GM10248 (cell line): ENCODE measurements at places on chromosomes 5 and 9.

- DNase-seq: no peak
Measured at GRCh38 chr5:124919076-124919475, 172.6 kb upstream of the ZNF608 start.

DNA sequence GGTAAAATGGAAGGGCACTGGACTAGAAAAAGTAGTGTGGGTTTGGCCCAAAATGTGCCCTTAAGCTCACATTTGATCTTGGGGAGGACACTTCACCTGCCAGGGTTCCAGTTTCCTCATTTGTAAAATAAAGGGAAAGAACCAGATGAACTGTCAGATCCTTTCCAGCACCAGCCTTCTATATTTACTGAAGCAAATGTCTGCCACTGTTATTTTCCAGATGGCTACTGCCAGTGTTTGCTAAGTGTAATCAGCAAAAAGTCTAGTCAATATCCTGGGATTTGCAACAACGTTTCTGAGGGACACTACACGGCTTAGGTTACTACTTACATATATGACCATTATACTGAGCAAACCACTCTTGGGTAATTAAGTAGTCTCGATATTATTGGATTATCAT lies 340.3 kb downstream of the KCNN2 start:
- no peak for DNase-seq

- DNase-seq: no peak
Measured at GRCh38 chr9:103900466-103900865, 193.6 kb upstream of the SMC2 start.

- no peak for DNase-seq
Measured at GRCh38 chr5:153498516-153498915, 8.0 kb downstream of the GRIA1 start.

DNA sequence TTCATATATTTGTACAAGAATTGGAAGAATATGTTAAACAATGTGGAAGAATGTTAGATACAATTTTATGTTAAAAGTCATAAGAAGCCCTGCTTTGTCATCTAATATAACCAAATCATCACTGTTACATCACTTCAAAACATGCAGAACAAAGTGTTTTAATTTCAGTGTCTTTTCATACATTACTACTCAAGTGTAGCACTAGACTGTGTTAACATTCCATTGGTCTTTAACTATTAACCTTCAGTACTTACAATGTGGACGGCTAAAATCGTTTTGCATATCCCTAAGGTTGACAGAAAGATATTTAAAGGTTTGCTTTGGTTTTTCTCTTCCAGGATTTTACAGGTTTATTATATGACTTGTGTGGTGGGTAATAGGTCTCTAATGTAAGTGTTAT lies 50.9 kb downstream of the VCAN start:
- DNase-seq: no peak

- no peak for DNase-seq
Measured at GRCh38 chr5:150661821-150662596, 958 bp downstream of the MYOZ3 start.

DNA sequence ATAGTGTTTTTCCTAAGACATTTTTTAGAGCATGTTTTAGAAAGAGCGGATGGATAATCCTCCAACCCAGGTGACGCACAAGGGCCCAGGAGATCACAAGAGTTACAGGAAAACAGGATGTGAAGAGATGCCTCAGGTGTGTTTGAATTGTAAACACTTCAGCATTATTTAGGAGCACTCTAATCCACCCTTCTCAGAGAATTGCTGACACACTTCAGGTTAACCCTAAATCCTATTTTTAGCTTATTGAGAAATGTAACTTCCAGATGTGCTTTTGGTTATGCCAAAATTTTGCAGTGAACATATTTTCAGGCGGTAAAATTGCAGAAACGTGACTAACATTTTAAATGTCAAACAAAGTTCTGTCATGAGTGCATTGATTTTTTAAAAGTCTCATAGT lies 755.4 kb upstream of the CTNND2 start:
- DNase-seq: no peak

DNA sequence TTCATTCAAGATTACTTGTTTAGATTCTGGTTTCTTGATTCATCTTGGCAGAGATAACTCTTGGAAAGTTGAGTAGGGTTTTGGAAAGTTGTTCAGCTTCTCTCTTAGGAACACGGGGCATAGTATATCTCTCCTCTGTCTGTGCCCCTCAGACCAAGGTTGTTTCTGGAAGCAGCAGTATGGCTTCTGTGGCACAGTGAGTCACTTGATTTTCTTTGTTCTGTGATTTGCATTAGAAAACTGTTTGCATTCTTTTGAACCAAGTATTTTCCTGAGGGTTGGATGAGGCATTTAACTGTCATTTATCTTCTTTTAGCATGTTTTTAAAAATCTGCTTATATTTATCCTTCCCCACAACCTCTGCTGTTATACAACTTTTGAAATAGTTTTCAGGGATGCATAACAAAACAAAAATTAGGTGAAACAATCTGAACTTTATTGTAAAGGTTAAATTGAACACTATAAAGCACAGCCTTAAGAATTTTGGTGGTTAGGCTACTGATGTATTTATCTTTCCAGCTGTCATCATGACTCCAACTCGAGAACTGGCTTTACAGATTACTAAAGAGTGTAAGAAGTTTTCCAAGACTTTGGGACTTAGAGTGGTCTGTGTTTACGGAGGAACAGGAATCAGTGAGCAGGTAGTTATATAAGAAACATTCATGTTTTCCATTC lies 26.5 kb downstream of the DDX46 start:
- DNase-seq: no peak
